Ovary (tissue), 10 donors: ENCODE measurements at places on chromosomes 2 and 18. TPM values are rescaled to one million over a fixed set of nuclear protein-coding genes. Genes with fewer than 3 reads are reported as not detected.

AQP4 gene
- total RNA-seq: 9.1 TPM

SCN1A gene
- total RNA-seq: not detected

DNA sequence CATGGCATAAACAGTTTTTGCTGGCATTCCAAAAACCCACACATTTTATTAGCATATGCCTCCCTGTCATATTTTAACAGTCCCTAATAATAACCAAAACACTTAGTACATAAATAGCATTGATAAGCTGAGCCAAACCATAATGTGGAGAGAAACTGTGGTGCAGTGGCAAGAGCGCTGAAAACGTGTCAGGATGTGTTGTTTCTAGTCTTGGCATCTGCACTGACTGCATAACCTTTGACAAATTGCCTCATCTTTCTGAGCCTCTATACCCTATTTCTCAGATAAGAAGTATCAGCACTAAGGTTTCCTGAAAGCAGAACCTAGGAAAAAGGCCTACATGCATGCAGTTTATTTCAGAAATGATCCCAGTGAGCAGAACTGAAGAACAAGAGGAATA is 41.4 kb downstream of the RAD51AP2 start:
- no peak for DNase-seq

DNA sequence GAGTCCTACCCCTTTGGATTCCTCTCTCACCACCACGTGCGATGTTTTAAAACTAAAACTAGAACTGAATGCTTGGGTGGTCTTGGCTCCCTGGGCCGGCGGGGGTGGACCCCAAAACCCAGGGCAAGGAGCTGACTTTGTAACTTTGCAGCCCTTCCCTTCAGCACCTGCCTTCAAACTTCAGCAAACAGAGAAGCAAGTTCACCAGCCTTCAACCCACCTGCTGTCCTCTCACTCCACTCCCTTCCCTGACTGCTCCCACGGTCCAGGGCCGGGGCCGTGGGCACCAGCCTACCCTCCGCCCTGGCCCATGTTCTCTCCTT is 54.5 kb downstream of the COL6A3 start:
- no peak for DNase-seq

- no peak for DNase-seq
These were observed 308.6 kb downstream of the TGIF1 start for GRCh38 chr18:3758531-3758930.

DNA sequence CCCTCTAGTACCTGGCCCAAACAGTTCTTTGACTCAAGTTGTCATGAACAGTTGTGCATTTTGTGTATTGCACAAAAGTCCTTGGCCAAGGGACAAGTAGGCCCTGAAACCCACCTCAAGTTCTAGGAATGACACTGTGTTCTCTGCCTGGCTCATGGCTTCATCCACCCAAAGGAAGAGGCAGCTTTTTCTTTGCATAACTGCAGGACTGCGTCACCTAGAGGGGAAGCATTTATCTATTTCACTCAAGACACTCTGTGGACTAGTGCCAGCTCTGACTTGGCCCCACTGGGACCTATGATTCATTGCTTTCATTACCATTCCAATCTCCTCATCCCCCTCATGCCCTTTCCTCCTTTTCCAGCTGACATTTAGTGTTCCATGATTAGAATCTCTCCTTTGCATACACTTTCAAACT is 119.3 kb upstream of the SIX2 start:
- peak; percentile 14 for DNase-seq

- no peak for DNase-seq
These were observed 338.8 kb downstream of the SETBP1 start for GRCh38 chr18:45019469-45019868.
